CD4-positive, alpha-beta T cell treated with Interleukin-10 for 1 hour (primary cell): ENCODE measurements at places on chromosomes 6 and 20.
A peak's percentile ranks its signal among the peaks of the same experiment; 100 is the strongest.

GRCh38 chr6:170035044-170035443 lies 255.8 kb downstream of the DLL1 start:
- no peak for DNase-seq

DNA sequence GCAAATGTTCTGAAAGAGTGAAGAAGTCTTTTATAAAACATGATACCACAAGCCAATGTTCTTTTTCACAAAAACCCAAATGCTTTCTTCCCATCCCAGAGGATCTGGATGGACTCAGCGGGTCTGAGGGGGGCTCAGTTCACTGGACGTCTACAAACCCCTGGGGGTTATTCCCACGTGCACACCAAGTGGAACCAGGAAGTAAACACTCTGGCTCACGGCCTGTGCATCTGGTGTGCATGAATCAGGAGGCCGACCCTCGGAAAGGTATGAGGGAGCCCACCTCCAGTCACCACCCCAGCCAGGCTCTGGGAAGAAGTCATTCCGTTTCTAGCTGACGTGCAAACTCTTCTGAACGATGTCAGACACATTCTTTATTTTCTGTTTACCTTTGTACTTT lies 252.2 kb downstream of the DLL1 start:
- no peak for DNase-seq

GRCh38 chr20:2742934-2743559 lies 50.5 kb downstream of the EBF4 start:
- DNase-seq = peak; percentile 81

DNA sequence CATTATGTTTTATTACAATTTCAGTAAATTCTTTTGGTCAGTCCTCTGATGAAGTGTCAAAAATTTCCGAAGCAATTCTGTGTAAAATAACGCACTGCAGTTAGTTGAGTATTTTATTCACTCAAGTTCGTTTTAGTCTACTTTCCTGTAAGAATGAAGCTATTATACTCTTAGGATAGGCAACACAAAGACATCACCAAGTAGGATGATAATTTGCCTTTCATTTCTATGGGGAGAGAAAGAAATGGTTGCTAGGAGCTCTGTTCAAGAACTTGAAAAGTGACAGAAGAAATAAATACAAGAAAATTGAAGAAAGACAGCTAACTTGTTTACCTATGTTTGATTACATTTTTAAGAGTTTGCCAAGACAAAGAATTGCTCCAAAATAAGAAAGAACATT lies 290.4 kb downstream of the EYS start:
- DNase-seq = no peak

- DNase-seq = no peak
These were observed 135.8 kb upstream of the MAP3K7 start for GRCh38 chr6:90722648-90723047.
